ENCODE measurements at places on chromosomes 2 and 18.

DNA sequence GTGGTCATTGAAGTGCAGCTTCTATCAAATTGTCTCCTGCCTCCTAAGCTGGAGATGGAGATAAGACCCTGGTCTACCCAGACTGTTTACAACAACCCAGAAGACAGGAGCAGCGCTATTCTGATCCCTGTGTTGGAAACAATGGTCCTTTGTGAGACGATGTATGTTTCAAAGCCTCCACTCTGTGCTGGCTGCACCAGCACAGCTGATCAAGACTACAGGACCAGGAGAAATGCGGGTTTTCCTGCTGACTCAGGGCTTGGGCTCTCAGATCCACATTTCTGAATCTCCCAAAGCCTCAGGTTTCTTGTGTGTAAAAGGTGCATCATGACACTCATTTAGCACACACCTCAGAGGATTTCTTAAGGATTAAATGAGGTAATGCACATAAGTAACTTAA, 92.0 kb downstream of the POU3F3 start:
- DNase-seq: no peak

- DNase-seq: no peak
These were observed 30.1 kb downstream of the IGFBP5 start for GRCh38 chr2:216665242-216665641.

- DNase-seq: no peak
These were observed 50.5 kb downstream of the MAP4K4 start for GRCh38 chr2:101748000-101748399.

- DNase-seq: no peak
These were observed 669.1 kb downstream of the ADCYAP1 start for GRCh38 chr18:1573732-1574131.

- no peak for DNase-seq
These were observed 150.2 kb upstream of the POU3F3 start for GRCh38 chr2:104703669-104704068.

GRCh38 chr2:173822889-173823542, 142.2 kb downstream of the SP3 start:
- DNase-seq: no peak

DNA sequence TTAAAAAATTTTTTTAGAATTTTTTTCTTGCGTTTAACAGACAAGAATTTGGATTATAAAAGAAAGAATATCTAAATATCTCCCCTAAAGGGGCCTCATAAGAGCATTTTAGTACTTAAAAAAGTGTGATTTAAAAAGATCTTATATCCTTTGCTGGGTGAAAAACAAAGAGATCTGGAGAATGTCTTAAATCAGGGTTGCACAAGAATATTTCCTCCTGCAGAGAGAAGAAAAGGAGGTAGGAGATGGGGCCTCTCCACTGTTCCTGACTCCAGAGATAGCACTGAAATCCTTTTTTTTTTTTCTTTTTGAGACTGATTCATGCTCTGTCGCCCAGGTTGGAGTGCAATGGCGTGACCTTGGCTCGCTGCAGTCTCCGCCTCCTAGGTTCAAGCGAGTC, 68.5 kb upstream of the OSR1 start:
- DNase-seq: no peak

GRCh38 chr2:233342301-233342700, 12.0 kb upstream of the DGKD start:
- DNase-seq: no peak

DNA sequence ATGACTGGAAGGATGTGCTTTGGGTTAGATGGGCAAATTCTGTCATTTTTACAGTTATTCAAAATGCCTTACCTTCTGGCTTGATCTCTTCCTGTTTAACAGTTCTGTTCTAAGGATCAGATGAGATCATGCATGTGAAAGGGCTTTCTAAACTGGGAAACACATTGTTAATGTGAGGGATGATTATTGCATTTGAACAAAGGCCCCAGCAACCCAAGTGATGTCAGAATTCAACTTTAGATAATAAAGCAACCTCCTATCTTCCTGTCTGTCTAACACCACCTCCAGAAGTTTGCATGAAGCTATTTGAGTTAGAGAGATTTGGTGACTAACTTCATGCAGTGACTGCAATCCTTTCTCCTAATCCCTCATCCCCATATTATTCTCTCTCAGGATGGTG, 77.8 kb upstream of the B3GNT2 start:
- no peak for DNase-seq

DNA sequence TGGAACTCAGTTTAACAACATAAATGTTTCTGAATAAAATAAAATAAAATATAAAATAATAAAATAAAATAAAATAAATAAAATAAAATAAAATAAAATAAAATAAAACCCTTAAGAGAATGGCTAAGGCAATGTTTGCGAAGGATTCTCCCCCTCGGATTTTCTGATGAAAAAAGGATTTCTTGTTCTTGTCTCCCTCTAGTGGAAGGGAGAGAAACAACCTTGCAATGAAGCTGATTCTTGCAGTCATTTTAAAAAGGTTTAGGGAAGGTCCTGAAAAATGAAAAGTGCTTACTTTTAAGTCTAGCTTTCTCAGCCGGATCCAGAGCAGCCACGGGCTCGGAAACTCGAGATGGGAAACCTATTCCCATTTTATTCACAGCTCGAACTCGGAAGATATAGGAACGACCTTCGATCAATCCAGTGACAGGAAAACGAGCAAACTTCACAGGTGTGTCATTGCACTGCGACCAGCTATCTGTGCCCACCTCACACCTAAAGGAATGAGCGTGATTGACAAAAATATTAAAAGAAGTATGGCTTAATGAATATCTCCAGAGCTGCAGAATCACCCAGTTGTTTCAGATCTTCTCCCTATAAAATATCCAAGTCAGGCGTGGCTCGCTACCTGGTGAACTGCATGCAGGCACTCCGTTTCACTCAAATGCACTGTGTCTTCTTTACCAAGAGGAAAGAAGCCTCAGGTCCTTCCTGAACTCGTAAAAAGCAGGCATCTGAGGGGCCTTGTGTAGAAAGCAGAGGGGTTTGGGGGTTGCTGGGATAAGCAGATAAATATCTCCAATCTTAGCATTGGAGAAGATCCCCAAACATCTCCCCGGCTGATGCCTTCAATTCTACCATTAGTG, 68.1 kb downstream of the MYOM1 start:
- DNase-seq: no peak

GRCh38 chr2:201432038-201432620, 19.1 kb downstream of the TRAK2 start:
- DNase-seq: no peak

- DNase-seq: no peak
These were observed 27.3 kb upstream of the INHBB start for GRCh38 chr2:120318626-120319025.

GRCh38 chr2:86285571-86285970, 51.9 kb downstream of the REEP1 start:
- DNase-seq: no peak

DNA sequence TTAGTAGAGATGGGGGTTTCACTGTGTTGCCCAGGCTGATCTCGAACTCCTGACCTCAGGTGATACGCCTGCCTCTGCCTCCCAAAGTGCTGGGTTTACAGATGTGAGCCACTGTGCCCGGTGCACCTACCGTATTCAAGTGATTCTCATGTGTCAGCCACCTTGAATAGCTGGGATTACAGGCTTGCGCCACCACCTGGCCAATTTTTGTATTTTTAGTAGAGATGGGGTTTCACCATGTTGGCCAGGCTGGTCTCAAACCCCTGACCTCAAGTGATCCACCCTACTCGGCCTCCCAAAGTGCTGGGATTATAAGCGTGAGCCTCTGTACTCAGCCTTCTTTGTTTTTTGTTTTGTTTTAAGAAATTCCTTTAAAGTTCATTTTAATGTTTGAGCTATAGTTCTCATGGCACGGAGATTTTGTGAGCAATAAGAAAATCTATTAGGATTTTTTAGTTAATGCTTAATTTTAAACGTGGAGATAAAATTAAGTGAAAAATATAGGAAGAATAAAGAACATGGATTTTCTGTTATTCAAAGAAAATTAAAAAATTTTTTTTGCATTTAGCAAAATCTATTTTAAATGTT, 242.6 kb downstream of the PHLPP1 start:
- peak; percentile 15 for DNase-seq

GRCh38 chr2:133718688-133719201, 150.5 kb upstream of the NCKAP5 start:
- no peak for DNase-seq

GRCh38 chr18:12819322-12819721, 64.7 kb downstream of the PTPN2 start:
- no peak for DNase-seq

DNA sequence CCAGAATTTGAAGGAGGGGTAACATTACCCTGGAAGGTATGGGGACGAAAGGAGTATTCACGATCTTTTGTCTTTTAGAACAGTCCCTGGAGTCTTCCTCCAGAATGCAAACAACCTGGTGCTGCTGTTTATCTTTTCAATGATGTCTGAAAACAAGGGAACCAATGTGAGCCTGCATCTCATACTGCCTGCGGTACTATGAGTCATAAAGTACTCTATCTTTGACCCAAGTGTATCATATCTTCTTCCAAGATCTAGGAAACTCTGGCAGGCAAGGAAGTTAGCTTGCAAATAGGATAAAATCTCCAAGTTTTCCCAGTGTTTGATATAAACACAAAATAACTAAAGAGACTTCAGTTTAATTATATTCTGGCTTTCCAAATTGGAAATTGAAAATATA, 968.5 kb downstream of the LRP1B start:
- DNase-seq: no peak

GRCh38 chr2:182717416-182717815, 1.4 kb downstream of the DNAJC10 start:
- DNase-seq: no peak

- peak; percentile 43 for DNase-seq
These were observed 94.3 kb downstream of the CDCA7 start for GRCh38 chr2:173448938-173449471.

DNA sequence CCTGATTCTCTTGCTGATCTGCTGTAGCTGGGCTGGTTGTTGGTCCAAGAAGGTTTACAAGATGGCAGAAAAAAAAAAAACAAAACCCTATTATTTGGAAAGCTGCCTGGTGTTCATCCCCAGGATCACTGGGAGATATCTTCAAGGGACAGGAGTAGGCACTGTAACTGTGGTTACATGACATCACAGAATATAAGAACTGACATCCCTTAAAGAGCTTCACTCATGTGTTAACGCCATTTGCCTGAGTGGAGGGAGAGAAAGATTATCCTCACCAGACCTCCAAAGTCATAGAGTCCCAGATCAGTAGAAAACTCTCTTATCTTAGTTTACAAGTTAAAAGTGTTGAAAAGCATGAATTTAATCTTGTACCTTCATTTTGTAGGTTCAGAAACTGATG, 95.3 kb upstream of the BZW1 start:
- DNase-seq: no peak

DNA sequence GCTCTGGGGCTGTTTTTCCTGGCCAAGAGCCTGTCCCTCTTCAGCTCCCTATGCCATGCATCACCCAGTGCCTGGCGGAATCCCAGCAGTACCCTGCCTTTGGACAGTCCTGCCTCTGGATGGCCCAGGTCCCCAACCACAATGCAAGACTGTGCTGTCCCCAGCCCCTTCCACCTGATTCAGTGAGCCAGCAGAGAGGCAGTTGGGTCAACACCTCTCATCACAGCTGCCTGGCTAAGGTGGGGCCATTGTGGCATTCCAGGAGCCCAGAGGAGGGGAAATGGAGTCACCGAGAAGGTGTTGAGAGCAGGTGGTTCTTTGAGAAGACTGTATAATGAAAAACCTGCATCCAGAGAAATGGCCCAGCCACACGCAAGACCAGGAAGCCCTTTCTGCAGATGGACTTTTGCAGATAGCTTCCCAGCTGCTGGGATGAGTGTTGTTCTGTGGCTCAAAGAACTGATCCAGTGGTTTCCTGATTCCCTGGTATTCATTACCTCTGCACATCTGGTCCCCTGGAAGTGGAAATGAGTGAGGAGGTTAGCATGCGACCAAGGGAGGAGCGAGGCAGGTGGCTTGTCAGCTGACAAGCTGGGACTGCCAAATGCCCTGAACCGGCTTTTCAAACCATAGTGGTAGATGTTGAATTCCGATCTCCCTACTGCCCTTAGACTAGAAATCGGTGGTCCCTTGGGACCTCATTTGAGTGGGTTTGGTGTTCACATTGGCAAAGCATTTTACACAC, 1.7 kb upstream of the ASPRV1 start:
- DNase-seq: no peak

- no peak for DNase-seq
These were observed 80.8 kb downstream of the NXPH2 start for GRCh38 chr2:138699421-138699820.

DNA sequence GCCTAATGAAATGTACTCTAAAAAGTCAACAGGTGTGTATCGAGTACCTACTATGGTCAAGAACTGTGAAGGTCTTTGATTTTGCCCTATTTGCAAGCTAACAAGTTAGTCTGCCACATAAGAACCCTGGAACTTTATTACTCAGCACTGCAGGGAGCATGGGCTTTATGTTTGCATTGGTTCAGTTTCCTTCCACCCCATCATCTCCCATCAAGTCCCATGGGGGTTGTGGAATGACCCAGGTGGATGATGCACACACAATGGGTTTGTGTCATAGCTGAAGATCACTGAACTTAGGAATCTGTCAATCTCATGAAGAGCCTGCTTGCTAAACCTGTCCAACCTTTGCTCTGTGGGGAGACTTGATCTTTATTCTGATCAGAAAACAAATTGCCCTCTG, 265.5 kb downstream of the RPRM start:
- DNase-seq: no peak

DNA sequence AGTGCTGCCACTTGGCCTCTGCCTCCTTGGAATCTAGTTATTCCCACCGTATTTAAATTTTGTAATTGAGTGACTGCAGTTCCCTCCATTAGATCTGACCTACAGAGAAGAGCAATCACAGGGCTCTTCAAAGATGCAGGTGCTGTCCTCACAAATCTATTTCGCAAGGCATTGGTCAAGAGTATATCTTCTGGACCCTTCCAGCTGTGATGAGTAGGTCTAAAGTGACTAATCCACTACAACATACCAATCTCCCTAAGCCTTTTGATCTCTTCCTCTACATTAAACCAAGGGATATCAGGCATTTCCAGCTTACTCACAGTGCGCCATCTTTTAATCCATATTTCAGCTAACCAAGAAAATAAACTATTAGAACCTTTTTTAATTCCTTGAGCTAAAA, 65.1 kb upstream of the COL3A1 start:
- DNase-seq: no peak

- DNase-seq: peak; percentile 39
These were observed at the start of gene IL1R1 for GRCh38 chr2:102141970-102142828. Gene IL1R1 (plus strand): TSS chr2:102142746. CDS start chr2:102157725, 14,979 bp downstream.

- no peak for DNase-seq
These were observed 905 bp upstream of the IAH1 start for GRCh38 chr2:9473308-9473984.

- no peak for DNase-seq
These were observed 67.4 kb downstream of the HNRNPLL start for GRCh38 chr2:38535404-38535743.

DNA sequence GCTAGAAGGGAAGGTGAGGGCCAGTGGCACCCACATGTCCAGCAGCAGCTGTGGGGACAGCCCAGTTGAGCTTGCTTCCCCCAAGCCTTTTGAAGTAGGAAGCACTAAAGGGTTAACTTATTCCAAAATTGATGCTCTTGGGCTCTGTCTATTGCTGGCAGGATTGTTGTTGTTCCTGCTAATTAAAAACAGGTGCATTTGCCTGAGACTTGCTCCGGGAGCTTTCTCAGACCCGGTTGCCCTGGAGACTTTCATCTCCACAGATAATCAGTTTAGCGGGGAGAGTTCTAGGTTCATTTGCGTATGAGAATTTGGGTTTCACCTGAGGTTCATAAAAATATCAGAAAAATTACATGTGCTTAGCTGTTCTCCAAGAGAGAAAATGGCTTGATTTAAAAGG, 277.3 kb downstream of the LRATD1 start:
- no peak for DNase-seq

GRCh38 chr18:55781481-55781957, 193.5 kb upstream of the TCF4 start:
- no peak for DNase-seq
